SK-N-SH (cell line): ENCODE measurements at places on chromosomes 5 and 9.

DNA sequence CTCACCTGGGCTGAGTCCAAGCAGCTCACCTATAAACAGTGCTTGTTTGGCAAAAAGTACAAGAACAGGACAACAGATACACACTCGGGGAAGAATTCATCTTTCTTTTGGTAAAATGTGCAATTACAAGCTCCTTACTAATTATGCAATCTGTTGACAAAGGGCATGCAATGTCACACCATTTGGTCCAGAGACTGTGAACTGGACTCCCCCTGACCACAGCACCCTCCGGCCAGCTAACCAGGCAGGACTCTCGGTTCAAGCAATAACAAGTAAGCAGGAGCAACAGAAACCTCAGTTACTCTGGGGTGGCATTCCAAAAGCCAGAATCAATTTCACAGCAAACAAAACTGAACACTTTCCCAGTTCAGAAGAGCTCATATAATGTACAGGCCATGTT, 113.8 kb downstream of the GNAQ start:
- no peaks in the 10 kb centered on the region for H3K27me3 ChIP-seq
- DNase-seq, result no peak
- no peak overlapping the region for H3K4me3 ChIP-seq

DNA sequence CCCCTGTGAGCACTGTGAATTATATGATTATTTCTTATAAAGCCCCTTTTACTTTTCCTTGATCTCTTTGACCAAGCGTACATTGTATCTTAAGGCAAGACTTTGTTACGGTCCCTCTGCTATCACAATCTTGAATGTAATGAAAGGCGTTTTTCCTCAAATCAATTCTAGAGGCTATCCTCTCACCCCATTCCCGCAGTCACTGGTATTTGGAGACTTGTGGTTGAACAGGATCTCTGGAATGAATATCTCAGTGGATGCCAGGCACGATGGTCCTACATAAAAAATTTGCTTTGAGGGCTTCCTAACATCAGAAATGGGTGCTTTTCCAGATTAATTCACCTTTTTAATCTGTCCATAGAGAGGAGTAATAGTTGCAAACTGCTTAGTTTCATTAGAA, 151.4 kb upstream of the PAPPA start:
- H3K27me3 ChIP-seq, result no peaks in the 10 kb centered on the region
- H3K4me1 ChIP-seq, result peaks cover 26% of the 10 kb centered on the region
- H3K4me3 ChIP-seq, result no peak overlapping the region
- H3K36me3 ChIP-seq, result no peaks in the 10 kb centered on the region
- DNase-seq, result no peak

DNA sequence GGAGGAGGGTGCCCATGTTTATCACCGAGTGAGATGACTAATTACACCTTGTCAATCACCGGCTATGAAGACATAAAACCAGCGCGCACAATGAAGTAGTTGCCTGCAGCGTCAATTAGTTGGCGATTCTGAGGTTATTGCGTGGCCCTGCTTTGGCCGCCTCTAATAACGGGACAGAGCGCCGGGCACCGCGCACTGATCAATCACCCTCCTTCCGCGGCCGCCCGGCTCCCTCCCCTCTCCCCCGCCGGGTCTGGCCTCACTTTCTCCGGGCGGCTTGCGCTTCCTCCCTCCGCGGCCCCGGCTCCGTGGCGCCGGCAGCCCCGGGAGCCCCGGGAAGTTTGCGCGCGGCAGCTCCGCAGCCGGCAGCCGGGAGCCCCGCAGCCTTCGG, 3.3 kb upstream of the LHX2 start:
- no peaks in the 10 kb centered on the region for H3K36me3 ChIP-seq
- no peaks in the 10 kb centered on the region for H3K4me1 ChIP-seq
- peak; percentile 54 for DNase-seq
- no peak overlapping the region for H3K4me3 ChIP-seq

- peak overlapping the region; percentile 23; the same call in 1 of the 2 replicates for H3K27ac ChIP-seq
- H3K36me3 ChIP-seq, result peaks cover 83% of the 10 kb centered on the region
- DNase-seq, result no peak
Observed at GRCh38 chr5:72185496-72186329, 78.4 kb downstream of the MAP1B start.

DNA sequence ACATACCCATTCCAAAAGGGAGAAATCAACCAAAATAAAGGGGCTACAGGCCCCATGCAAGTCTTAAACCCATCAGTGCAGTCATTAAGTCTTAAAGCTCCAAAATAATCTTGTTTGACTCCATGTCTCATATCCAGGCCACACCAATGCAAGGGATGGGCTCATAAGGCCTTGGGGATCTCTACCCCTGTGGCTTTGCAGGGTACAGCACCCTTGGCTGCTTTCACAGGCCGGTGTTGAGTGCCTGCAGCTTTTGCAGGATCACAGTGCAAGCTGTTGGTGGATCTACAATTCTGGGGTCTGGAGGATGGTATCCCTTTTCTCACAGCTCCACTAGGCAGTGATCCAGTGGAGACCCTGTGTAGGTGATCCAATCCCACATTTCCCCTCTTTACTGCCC, 5.0 kb upstream of the SPINK14 start:
- no peak for DNase-seq
- H3K27me3 ChIP-seq, result no peaks in the 10 kb centered on the region
- no peak overlapping the region for H3K4me3 ChIP-seq
- no peak overlapping the region for H3K27ac ChIP-seq
- H3K4me1 ChIP-seq, result no peaks in the 10 kb centered on the region

GRCh38 chr5:152089644-152090043, 165.0 kb upstream of the GLRA1 start:
- no peaks in the 10 kb centered on the region for H3K27me3 ChIP-seq
- DNase-seq, result no peak
- H3K4me1 ChIP-seq, result no peaks in the 10 kb centered on the region
- no peak overlapping the region for H3K4me3 ChIP-seq

DNA sequence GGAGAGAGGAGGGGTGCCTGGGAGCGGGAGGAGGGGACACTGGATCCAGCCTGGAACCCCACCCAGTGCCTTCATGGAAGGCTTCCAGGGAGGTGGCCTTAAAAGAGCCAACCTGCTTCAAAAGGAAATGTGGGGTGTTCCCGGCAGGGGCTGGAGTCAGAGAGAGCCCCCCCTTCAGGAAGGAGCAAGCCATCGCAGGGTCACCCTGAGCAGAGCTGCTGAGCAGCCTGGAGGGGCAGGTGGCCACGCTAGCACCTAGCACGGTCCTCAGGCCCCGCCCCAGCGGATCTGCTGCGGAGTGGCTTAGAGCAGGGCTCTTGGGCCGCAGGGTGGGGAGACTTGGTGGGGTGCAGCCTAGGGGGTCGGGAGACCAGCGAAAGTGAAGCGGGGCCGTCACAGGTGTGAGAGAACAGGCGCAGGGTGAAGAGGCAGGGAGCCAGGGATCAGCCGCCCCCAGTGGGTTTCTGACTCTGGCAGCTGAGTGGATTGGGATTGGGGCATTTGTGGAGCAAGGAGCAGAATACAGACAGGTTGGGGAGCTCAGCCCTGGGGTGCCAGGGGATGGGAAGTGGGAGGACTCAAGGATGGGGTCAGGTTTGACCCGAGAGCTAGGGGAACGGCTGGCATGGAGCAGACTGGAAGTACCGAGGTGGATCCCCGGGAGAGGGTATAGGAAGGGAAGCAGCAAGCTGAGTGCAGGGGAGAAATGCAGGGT, 1.5 kb downstream of the LCN2 start:
- no peak overlapping the region for H3K4me3 ChIP-seq
- H3K36me3 ChIP-seq, result no peaks in the 10 kb centered on the region
- H3K27me3 ChIP-seq, result no peaks in the 10 kb centered on the region
- H3K27ac ChIP-seq, result no peak overlapping the region
- DNase-seq, result peak; percentile 64

DNA sequence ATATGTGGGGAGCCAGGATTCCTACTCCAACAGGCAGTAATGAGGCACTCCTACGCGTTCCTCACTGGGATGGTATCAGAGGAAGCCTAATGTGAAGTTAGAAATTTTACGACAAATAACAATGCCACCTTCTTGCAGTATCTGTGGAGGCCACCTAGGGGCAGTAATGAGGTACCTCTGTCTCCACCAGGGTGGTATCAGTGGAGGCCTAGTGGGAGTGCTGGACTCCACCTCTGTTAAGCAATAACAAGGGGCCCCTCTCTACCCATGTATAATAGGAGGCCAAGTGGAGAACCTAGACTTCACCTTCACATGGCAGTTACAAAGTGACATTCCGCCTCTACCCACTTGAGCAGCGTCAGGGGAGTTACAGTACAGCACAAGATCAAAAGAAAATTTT, 147.9 kb downstream of the PLPPR1 start:
- no peaks in the 10 kb centered on the region for H3K27me3 ChIP-seq
- no peaks in the 10 kb centered on the region for H3K36me3 ChIP-seq
- no peak overlapping the region for H3K27ac ChIP-seq
- H3K4me3 ChIP-seq, result no peak overlapping the region

- H3K4me1 ChIP-seq, result peaks cover 42% of the 10 kb centered on the region
- no peak for DNase-seq
- H3K36me3 ChIP-seq, result no peaks in the 10 kb centered on the region
- no peaks in the 10 kb centered on the region for H3K27me3 ChIP-seq
Observed at GRCh38 chr5:55597014-55597981, 62.5 kb upstream of the PLPP1 start.

GRCh38 chr5:125117566-125117965, 371.1 kb upstream of the ZNF608 start:
- no peaks in the 10 kb centered on the region for H3K36me3 ChIP-seq
- H3K27me3 ChIP-seq, result no peaks in the 10 kb centered on the region
- H3K4me1 ChIP-seq, result no peaks in the 10 kb centered on the region
- no peak overlapping the region for H3K4me3 ChIP-seq

GRCh38 chr9:127612939-127613582, 984 bp downstream of the STXBP1 start:
- DNase-seq, result peak; percentile 82
- peak overlapping the region; percentile 92 for H3K27ac ChIP-seq
- peak overlapping the region; percentile 83 for H3K4me3 ChIP-seq
- no peaks in the 10 kb centered on the region for H3K36me3 ChIP-seq
- no peaks in the 10 kb centered on the region for H3K27me3 ChIP-seq

DNA sequence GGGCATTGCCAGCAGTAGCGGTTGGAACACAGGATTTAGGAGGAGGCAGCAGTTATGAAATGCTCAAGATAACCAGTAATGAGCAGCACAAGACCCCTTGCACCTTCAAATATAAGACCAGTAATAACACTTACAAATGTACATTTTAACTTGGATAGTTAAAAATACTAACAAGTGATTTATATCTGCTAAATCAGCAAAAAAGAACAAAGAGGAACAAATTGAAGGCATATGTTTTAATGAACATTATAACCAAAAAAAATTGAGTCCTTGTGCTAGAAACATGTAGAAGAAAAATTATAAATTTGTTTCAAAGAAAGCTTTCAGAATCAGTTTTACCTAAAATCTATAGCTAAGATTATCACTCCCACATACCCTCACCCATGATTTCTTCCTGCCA, 52.0 kb downstream of the ALDH7A1 start:
- H3K4me3 ChIP-seq, result no peak overlapping the region
- no peak for DNase-seq
- peaks cover 6% of the 10 kb centered on the region for H3K36me3 ChIP-seq
- H3K27me3 ChIP-seq, result no peaks in the 10 kb centered on the region
- no peaks in the 10 kb centered on the region for H3K4me1 ChIP-seq
- no peak overlapping the region for H3K27ac ChIP-seq

- H3K27ac ChIP-seq, result no peak overlapping the region
- no peaks in the 10 kb centered on the region for H3K36me3 ChIP-seq
- H3K4me3 ChIP-seq, result no peak overlapping the region
- DNase-seq, result no peak
- 0 out of 2 replicates have a peak, but pooled peaks cover 4% of the 10 kb centered on the region for H3K4me1 ChIP-seq
Observed at GRCh38 chr9:125690679-125691078, 16.3 kb downstream of the MAPKAP1 start.

GRCh38 chr9:70883056-70883455, 238.4 kb downstream of the TRPM3 start:
- H3K4me3 ChIP-seq, result no peak overlapping the region
- no peaks in the 10 kb centered on the region for H3K36me3 ChIP-seq
- H3K27ac ChIP-seq, result no peak overlapping the region
- no peak for DNase-seq
- H3K4me1 ChIP-seq, result no peaks in the 10 kb centered on the region

DNA sequence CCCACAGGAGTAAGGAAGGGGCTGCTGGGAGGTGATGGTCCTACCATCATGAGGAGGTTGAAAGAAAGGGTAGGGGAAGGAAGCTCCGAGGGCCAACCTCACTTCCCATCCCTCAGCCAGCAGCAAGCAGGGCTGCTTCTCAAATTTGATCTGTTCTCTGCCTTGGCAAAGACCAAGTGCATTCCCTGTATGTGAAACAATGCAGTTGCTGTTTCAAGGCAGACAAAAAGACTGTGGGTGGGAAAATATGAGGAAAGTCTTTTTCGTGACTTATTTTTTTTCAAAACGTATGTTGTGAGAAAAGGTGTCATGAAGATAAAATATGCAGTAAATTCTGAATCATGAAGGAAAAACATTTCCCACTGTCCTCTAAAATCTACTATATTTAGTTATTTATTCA, 165.9 kb downstream of the ARSB start:
- DNase-seq, result no peak
- H3K4me3 ChIP-seq, result no peak overlapping the region
- H3K27me3 ChIP-seq, result no peaks in the 10 kb centered on the region
- H3K4me1 ChIP-seq, result no peaks in the 10 kb centered on the region
- no peak overlapping the region for H3K27ac ChIP-seq

GRCh38 chr5:172038167-172038566, 31.7 kb upstream of the FBXW11 start:
- DNase-seq, result no peak
- H3K27ac ChIP-seq, result no peak overlapping the region
- H3K4me1 ChIP-seq, result no peaks in the 10 kb centered on the region
- H3K4me3 ChIP-seq, result no peak overlapping the region
- no peaks in the 10 kb centered on the region for H3K27me3 ChIP-seq

- DNase-seq, result no peak
- no peak overlapping the region for H3K27ac ChIP-seq
- H3K4me1 ChIP-seq, result peaks cover 8% of the 10 kb centered on the region
- no peak overlapping the region for H3K4me3 ChIP-seq
- no peaks in the 10 kb centered on the region for H3K27me3 ChIP-seq
Observed at GRCh38 chr5:144368556-144368955, 197.9 kb downstream of the KCTD16 start.

DNA sequence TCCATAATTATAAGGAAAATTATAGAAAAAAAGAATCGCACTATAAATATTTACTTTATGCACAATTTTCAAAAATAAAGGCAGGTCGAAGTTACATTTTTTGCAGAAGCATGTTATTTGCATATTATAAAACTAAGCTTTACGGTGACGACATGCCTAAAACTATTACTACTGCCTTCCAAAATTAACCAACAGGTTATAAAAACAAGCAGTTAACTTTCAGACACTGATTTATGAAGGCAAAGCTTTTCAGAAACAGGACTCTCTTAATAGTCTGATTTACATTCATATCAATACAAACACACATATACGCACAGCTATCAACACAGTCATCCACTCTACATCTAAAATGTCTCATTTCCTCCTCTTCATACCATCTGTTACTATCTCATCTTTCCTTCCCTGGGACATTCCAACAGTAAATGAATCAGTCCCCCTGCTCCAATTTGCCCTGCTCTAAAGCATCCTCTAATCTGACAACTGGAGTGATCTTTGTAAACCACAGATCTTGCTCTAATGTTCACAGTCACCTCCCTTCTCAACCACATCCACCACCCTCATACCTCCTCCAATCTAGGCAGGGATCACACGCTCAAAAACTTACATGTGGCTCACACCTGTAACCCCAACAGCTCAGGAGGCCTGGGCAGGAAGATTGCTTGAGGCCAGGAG, 21.6 kb downstream of the FBXW11 start:
- no peaks in the 10 kb centered on the region for H3K27me3 ChIP-seq
- peaks cover 14% of the 10 kb centered on the region for H3K36me3 ChIP-seq
- DNase-seq, result peak; percentile 9
- H3K4me1 ChIP-seq, result peaks cover 2% of the 10 kb centered on the region; the same call in 1 of the 2 replicates
- no peak overlapping the region for H3K27ac ChIP-seq
